ENCODE measurements at places on chromosomes 1 and 21. TPM values are rescaled to one million over a fixed set of nuclear protein-coding genes. Genes with fewer than 3 reads are reported as not detected.

- peak; percentile 73 for DNase-seq
- H3K27ac ChIP-seq: no peak overlapping the region
- peaks cover 7% of the 10 kb centered on the region for H3K36me3 ChIP-seq
Observed at GRCh38 chr21:44763451-44764318, 37.9 kb downstream of the UBE2G2 start.

- H3K27me3 ChIP-seq: peaks cover 7% of the 10 kb centered on the region
- H3K27ac ChIP-seq: peak overlapping the region; percentile 100
- DNase-seq: no peak
- peaks cover 30% of the 10 kb centered on the region for H3K4me1 ChIP-seq
- peak overlapping the region; percentile 97 for H3K4me3 ChIP-seq
Observed at GRCh38 chr1:62435231-62436038, 1.4 kb upstream of the USP1 start.

- H3K27me3 ChIP-seq: no peaks in the 10 kb centered on the region
- H3K4me3 ChIP-seq: no peak overlapping the region
- DNase-seq: no peak
- peaks cover 12% of the 10 kb centered on the region for H3K4me1 ChIP-seq
- peaks cover 9% of the 10 kb centered on the region for H3K36me3 ChIP-seq
Observed at GRCh38 chr1:77545970-77546369, 136.5 kb downstream of the ZZZ3 start.

DNA sequence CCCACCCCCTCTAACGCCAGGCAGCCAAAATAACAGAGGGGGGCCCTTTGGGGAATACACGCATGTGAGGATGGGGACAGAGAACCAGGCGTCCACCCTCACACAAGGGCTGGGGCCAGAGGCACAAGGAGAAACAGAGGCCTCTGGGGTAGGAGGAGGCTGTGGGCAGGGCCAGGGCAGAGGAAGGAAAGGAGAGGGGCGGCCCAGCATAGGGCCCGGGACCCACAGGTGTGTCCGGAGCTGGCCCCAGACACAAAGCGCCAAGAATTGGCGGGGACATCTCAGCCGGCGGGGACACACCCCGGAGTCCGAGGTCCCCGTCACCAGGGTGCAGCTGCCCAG lies 6.7 kb downstream of the PLEKHG5 start:
- peak overlapping the region; percentile 18 for H3K27ac ChIP-seq
- no peaks in the 10 kb centered on the region for H3K27me3 ChIP-seq
- H3K4me1 ChIP-seq: peaks cover 42% of the 10 kb centered on the region
- H3K36me3 ChIP-seq: no peaks in the 10 kb centered on the region
- H3K4me3 ChIP-seq: peak overlapping the region; percentile 66

Gene APOBEC4
- total RNA-seq: not detected

Gene TSPAN1
- 0.68 TPM for total RNA-seq

DNA sequence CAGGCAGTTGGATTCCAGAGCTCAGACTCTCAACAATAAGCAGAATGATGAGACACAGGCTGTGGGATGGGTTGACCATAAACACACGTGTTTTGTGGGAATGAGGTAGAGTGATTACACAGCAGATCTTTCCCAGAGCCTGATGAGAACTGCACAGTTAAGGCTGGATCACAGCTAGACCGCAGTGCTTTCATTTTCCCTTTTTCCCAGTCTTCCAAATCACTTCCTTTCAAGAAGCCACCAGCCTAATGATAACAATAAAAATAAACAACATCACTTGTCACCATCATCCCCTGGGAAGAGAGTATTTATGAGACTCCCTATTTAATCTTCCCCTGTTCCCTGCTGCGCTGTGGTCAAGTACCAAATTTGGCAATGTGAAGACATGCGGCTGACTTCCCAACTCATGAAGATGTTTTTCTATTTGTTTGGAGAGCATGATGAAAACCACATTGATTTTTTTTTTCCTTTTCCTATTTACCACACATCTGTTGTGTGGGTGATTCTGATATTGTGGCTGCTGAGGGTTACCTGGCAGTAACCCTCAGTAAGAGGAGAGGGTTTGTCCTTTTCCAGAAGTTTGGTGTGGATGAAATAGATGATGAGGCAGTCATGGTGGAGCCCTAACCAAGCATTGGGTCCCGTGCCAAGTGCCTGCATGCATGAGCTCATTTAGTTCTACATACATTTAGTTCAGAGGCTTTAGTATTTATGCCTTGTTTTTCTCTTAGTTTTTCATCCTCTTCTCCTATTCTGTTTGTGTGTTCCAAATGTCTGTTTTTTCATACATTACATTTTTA lies 248.9 kb upstream of the HOOK1 start:
- no peak overlapping the region for H3K4me3 ChIP-seq
- H3K36me3 ChIP-seq: no peaks in the 10 kb centered on the region
- H3K4me1 ChIP-seq: peaks cover 8% of the 10 kb centered on the region
- no peaks in the 10 kb centered on the region for H3K27me3 ChIP-seq
- DNase-seq: no peak
- no peak overlapping the region for H3K27ac ChIP-seq

DNA sequence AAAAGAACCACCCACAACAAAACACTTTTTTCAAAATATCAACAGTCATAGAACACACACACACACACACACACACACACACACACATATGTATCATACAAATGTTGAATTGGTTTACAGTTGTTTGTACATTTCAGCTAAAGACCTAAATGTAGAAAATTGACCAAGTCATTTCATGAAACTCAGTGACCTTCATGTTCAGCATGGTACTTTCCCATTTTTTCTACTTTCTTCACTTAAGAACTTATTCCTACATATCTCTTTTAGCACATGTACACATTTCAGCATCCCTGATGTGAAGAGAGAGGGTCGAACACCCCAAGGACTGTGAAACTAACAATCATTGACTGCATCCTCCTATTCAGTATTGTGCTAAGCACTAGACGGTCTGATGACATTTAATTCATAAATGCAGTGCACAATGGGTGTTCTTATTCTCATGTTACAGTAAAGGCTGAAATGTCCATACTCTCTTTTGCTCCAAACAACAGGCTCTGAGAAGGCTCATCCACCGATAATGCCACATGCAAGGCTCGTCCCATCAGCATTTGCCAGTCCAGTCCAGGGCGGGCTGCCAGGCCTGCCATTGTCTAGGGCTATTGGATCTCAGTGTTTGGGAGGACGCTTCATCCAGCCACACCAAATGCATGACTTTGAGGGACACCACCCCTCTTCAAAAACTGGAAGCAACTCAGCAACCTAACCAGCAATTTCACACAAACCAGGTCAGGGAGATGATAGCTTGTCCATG lies 150.1 kb upstream of the RUNX1 start:
- H3K36me3 ChIP-seq: peaks cover 3% of the 10 kb centered on the region
- no peak for DNase-seq
- no peaks in the 10 kb centered on the region for H3K27me3 ChIP-seq
- no peak overlapping the region for H3K4me3 ChIP-seq

- DNase-seq: no peak
- H3K27me3 ChIP-seq: no peaks in the 10 kb centered on the region
- no peak overlapping the region for H3K4me3 ChIP-seq
Observed at GRCh38 chr1:223759273-223759672, 46.9 kb downstream of the CAPN2 start.

Gene HPCAL4
- not detected for total RNA-seq

DNA sequence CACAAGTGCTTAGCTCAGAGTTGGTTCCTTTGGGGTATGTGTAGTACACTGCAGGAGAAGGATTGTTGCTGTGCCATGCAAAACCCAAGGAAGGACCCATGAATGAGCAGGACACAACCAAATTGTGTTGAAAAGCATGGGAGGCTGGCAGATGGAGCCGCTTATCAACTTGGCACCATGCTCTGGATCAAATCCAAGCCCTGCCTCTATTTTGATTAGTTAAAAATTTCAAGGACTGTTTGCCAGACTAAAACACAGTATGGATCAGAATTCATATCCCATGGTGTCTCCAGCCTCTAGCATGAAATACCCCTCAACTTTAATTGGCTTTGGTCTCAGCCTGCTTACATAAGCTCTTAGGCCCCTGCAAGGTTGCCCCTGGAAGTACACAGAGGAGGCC lies 27.8 kb downstream of the CCDC185 start:
- no peak for DNase-seq
- H3K4me3 ChIP-seq: no peak overlapping the region
- no peak overlapping the region for H3K27ac ChIP-seq

DNA sequence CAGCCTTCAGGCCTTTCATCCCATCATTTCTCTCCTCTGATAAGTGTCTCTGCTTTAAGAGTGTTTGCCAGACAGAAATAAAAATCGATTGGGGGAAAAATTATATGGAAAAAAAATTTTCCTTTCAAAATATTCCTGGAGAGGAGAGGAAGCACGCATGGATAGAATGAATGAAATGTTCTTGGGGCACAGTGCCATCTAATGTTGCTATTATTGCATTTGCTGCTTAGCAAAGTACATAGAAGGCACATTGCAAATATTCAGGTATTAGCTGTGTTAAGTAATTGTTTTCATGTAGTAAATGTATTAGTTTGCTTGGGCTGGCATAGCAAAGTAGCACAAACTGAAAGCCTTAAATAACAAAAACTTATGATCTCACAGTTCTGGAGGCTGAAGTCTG lies 18.1 kb downstream of the B3GALT5 start:
- no peaks in the 10 kb centered on the region for H3K27me3 ChIP-seq
- no peak overlapping the region for H3K27ac ChIP-seq
- no peaks in the 10 kb centered on the region for H3K36me3 ChIP-seq

Gene KIAA0319L
- total RNA-seq: 44.9 TPM

Gene LDLRAD1
- total RNA-seq: not detected

Gene ICOSLG
- 10.5 TPM for total RNA-seq

DNA sequence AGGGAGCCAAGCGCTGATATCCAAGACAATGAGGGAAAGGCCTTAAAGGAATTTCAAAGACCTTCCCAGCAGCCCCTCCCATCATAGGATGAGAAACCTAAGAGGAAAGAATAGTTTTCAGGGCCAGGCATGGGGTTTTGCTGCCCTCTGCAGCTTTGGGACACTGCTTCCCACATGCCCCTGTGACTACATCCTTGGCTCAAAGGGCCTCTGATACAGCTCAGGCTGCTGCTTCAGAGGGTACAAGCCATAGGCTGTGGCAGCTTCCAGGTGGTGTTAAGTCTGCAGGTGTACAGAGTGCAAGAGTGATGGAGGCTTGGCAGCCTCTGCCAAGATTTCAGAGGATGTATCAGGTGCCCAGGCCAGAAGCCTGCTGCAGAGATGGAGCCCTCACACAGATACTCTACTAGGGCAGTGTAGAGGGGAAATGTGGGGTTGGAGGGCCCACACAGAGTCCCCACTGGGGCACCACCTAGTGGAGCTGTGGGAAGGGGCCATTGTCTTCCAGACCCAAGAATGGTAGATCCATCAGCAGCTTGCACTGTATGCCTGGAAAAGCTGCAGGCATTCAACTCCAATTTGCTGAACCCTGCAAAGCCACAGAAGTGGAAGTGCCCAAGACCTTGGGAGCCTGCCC lies 125.8 kb downstream of the SLC45A1 start:
- no peaks in the 10 kb centered on the region for H3K27me3 ChIP-seq
- H3K36me3 ChIP-seq: peaks cover 28% of the 10 kb centered on the region
- no peak overlapping the region for H3K27ac ChIP-seq
- DNase-seq: no peak
- H3K4me1 ChIP-seq: peaks cover 13% of the 10 kb centered on the region
- no peak overlapping the region for H3K4me3 ChIP-seq

Gene AADACL3
- not detected for total RNA-seq

DNA sequence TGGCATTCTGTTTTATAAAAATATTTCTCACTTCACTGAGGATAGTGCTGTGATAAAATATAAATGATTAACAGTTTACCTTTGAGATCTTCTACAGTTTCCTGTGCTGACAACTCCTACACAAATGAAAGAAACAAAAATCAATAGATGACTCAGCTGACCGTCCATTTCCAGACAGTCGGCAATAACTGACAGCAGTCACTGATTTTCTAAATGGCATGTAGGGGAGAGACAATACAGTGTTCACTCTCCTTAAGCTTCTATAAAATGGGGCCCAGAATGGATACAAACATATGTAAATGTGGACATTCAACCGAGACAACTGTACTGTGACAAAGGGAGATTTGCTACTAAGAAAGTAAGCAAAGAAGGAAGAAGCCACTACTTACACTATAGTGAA lies 34.3 kb downstream of the PCNX2 start:
- H3K4me3 ChIP-seq: no peak overlapping the region
- H3K4me1 ChIP-seq: peaks cover under 1% of the 10 kb centered on the region
- H3K36me3 ChIP-seq: peaks cover 31% of the 10 kb centered on the region
- H3K27me3 ChIP-seq: no peaks in the 10 kb centered on the region
- no peak for DNase-seq

DNA sequence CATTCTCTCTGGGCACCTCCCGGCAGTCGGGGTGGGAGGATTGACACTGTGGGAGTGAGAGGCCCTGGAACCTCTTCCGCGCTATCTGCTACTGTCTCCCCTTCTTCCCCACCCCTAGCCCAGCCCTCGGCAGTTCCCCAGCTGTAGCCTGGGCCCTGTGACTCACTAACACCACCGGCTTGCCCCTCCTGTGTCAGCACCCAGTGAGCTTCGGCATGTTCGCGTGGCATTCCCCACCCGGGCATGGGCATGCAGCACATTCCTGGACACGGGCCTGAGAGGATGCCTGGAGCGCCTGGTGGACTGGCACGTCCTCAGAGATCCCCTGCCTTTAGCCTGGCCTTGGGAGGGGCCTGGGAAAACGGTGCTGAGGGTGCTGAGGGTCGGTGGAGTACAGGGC lies 1.3 kb downstream of the CDK18 start:
- no peak overlapping the region for H3K27ac ChIP-seq
- H3K27me3 ChIP-seq: peaks cover 28% of the 10 kb centered on the region
- DNase-seq: no peak
- H3K36me3 ChIP-seq: no peaks in the 10 kb centered on the region
- H3K4me1 ChIP-seq: peaks cover 18% of the 10 kb centered on the region

GRCh38 chr1:183914276-183914675 lies 109.4 kb downstream of the RGL1 start:
- DNase-seq: no peak
- peaks cover 59% of the 10 kb centered on the region for H3K36me3 ChIP-seq
- peaks cover 28% of the 10 kb centered on the region for H3K4me1 ChIP-seq
- H3K27me3 ChIP-seq: no peaks in the 10 kb centered on the region
- H3K27ac ChIP-seq: peak overlapping the region; percentile 29

Gene AVPR1B
- not detected for total RNA-seq

Gene TMPRSS3
- not detected for total RNA-seq

DNA sequence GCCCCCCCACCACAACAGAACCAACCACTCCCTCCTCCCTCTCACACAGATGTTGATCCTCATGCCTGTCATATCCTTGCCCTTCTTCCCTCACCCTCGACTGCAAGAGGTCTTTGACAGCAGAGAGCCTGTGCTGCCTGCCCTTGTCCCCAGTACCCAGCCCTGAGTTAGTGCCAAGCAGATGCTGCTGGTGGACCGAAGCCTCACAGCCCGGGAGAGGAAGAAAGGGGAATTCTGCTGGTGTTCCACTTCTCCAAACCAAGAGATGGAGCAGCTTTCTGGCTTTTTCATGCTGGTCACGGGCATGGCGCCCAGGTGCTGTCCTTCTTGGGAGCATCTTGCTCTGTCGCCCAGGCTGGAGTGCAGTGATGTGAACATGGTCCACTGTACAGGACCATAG lies 69.1 kb downstream of the SLC66A1 start:
- peak overlapping the region; percentile 76 for H3K27ac ChIP-seq
- H3K4me1 ChIP-seq: peaks cover 28% of the 10 kb centered on the region
- DNase-seq: no peak
- H3K36me3 ChIP-seq: peaks cover 44% of the 10 kb centered on the region

Gene ATP1A4
- total RNA-seq: not detected

Gene C8B
- not detected for total RNA-seq

Gene RCSD1
- not detected for total RNA-seq

GRCh38 chr1:204692325-204692840 lies 6.8 kb upstream of the LRRN2 start:
- peaks cover 59% of the 10 kb centered on the region for H3K27me3 ChIP-seq
- no peaks in the 10 kb centered on the region for H3K36me3 ChIP-seq
- no peaks in the 10 kb centered on the region for H3K4me1 ChIP-seq

Gene TNFRSF9
- total RNA-seq: not detected

GRCh38 chr1:160722726-160723125 lies 11.1 kb upstream of the CD48 start:
- H3K4me1 ChIP-seq: no peaks in the 10 kb centered on the region
- no peak overlapping the region for H3K4me3 ChIP-seq
- H3K27me3 ChIP-seq: peaks cover 4% of the 10 kb centered on the region

Gene RSPO1
- total RNA-seq: not detected

All from osteocyte (in vitro differentiated cells).